ENCODE measurements at places on chromosomes 7 and 10. TPM values are rescaled to one million over a fixed set of nuclear protein-coding genes. Genes with fewer than 3 reads are reported as not detected.
A peak's percentile ranks its signal among the peaks of the same experiment; 100 is the strongest.

- DNase-seq: peak; percentile 51
- peak within 1 kb of the TSS; percentile 91 for H3K4me3 ChIP-seq
- H3K27me3 ChIP-seq: no peaks in the 10 kb centered on the region
- no peaks in the 10 kb centered on the region for H3K36me3 ChIP-seq
These were observed at the start of gene NT5C3A for GRCh38 chr7:33062023-33062781. Gene NT5C3A, minus strand, starts transcription at chr7:33062776. Its CDS starts 71 bp downstream, at chr7:33062705.

GRCh38 chr7:26507108-26507987, 215.7 kb downstream of the SNX10 start:
- no peaks in the 10 kb centered on the region for H3K4me1 ChIP-seq
- no peaks in the 10 kb centered on the region for H3K27me3 ChIP-seq
- DNase-seq: no peak
- H3K4me3 ChIP-seq: no peak overlapping the region

- H3K4me3 ChIP-seq: no peak overlapping the region
- H3K4me1 ChIP-seq: peaks cover 4% of the 10 kb centered on the region
- DNase-seq: no peak
- H3K27me3 ChIP-seq: no peaks in the 10 kb centered on the region
- peaks cover 2% of the 10 kb centered on the region for H3K36me3 ChIP-seq
These were observed 235.2 kb downstream of the ZMYND11 start for GRCh38 chr10:370449-370825.

- no peaks in the 10 kb centered on the region for H3K27me3 ChIP-seq
- DNase-seq: no peak
- H3K4me3 ChIP-seq: no peak overlapping the region
- peaks cover 23% of the 10 kb centered on the region for H3K4me1 ChIP-seq
- H3K36me3 ChIP-seq: no peaks in the 10 kb centered on the region
These were observed 257.9 kb downstream of the AHR start for GRCh38 chr7:17556247-17556956.

Gene ACSM6
- total RNA-seq: not detected

Gene INMT
- 3.3 TPM for total RNA-seq

Gene H2BK1
- total RNA-seq: not detected

Data from Caco-2 (cell line).